ENCODE measurements at places on chromosomes 2 and 18.

DNA sequence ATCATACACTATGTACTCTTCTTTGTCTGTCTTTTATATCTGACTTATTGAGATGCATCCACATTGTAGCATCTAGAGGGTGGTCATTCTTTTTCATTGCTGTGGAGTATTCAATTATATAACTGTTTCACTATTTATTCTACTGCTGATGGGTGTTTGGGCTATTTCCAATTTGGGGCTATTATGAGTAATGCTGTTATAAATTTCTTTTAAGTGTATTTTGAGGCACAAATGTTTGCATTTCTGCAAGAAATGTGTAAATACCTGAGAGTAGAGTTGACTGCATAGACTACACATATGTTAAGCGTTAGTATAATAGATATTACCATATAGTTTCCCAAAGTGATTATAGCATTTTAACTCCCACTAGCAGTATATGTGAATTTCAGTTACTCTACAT lies 26.9 kb upstream of the PPP1R1C start:
- DNase-seq = no peak

GRCh38 chr2:216502381-216503158 lies 3.9 kb downstream of the RPL37A start:
- no peak for DNase-seq

DNA sequence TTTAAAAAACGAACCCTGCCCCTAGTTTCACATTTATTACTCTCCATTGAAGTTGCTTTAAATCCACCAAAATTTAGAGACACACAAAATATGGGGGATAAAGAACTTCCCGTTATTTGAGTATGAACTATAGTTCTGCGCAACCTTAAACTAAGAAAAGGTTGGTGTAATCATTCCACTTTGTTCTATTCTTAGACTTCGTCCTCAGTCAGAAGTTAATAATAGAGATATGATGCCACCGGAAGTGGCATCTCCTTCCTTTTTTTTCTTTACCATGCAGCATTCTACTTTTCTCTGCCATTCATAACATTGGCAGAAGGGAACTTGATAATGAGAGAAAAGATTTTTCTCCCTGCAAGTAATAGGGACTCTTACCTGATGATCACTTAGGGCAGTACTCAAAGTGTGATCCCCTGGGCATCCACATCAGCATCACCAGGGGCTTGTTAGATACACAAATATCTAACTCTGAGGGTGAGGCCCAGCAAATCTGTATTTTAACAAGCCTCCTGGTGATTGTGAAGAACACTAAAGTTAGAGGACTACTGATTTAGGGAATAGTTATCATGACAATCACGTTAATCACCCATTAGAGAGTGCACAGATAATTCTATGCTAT lies 147.7 kb upstream of the DTNA start:
- no peak for DNase-seq

- DNase-seq = no peak
Observed at GRCh38 chr18:289026-289425, 21.2 kb upstream of the THOC1 start.

GRCh38 chr2:156728328-156728727 lies 292.1 kb downstream of the GPD2 start:
- no peak for DNase-seq
